ENCODE measurements at places on chromosomes 6 and 20.

DNA sequence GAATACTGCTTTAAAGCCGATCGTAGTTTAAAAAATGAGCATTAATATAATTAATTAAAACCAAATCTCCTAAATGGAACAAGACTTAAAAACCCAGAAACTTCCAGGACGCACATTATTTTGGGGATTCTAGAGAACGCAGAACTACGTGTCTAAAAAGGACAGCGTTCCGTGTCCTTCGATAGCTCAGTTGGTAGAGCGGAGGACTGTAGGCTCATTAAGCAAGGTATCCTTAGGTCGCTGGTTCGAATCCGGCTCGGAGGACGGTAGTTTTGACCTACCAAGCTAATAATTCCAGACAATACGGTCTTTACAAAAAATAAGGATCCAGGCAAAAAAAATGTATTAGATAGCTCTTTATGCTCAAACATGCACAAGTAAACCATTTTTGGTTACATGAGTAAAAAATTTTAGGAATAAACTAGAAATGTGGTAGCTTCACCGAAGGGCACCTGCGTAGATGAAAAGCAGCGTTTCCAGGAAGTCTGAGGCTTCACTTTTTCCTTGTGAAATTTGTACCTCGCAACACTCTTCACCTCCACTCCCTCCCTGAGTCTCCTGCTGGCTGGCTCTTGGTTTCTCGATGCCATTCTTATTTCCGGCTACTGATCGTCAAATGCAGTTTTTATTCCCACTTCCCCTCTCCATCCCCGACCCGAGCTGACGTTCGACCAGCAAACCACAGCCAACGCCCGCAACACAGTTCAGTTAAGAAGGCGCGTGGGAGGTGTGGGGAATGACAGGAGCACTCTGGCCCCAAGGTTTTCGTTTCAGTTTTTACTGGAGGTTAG lies 19.6 kb upstream of the ABT1 start:
- peak; percentile 61 for DNase-seq

GRCh38 chr20:6123649-6124014 lies 802 bp upstream of the FERMT1 start:
- DNase-seq, result no peak

- no peak for DNase-seq
Measured at GRCh38 chr6:142929751-142930358, 15.1 kb downstream of the HIVEP2 start.

DNA sequence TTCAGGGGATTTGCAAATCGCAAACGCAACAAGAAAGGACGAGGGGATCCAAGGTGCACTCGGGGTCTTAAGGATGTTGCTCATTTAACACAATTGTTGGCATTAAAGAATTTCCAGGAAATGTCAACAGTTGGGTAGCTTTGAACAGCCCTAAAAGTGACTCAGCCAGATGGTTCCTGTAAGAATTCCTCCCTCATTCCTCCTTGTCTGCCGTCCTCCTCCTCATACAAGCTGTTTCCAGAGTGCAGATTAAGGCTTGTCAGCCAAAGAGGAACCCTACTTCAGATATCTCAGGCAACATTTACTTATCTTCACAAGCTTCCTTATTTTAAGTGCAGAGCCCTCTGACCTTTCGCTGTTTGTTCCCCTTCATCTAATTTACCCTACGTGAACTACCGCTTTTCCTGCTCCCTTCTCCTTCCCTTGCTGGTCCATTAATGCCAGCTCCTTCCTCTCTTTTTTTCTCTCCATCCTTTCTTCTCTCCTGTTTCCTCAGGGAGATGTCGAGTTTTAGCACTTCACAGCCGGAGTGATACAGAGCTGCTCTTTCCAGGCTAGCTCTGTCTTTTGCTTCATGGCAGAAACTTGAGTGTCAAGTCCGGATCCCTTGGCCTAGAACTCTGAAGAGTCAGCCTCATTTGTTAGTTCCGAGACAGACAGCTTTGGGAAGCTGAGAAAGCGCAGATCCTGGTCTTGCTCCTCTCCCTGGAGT lies 26.1 kb upstream of the TBC1D7 start:
- no peak for DNase-seq

GRCh38 chr6:136737871-136738691 lies 54.2 kb downstream of the MAP3K5 start:
- no peak for DNase-seq

GRCh38 chr6:166763606-166764472 lies 136.8 kb upstream of the RPS6KA2 start:
- DNase-seq, result no peak

GRCh38 chr20:47740121-47740861 lies 45.0 kb downstream of the SULF2 start:
- DNase-seq, result no peak
